ENCODE measurements at places on chromosomes 7 and 10.

- no peak for DNase-seq
Observed at GRCh38 chr10:72274213-72274729, 547 bp downstream of the DDIT4 start.

GRCh38 chr7:105814481-105814880 lies 61.9 kb downstream of the ATXN7L1 start:
- DNase-seq, result no peak

DNA sequence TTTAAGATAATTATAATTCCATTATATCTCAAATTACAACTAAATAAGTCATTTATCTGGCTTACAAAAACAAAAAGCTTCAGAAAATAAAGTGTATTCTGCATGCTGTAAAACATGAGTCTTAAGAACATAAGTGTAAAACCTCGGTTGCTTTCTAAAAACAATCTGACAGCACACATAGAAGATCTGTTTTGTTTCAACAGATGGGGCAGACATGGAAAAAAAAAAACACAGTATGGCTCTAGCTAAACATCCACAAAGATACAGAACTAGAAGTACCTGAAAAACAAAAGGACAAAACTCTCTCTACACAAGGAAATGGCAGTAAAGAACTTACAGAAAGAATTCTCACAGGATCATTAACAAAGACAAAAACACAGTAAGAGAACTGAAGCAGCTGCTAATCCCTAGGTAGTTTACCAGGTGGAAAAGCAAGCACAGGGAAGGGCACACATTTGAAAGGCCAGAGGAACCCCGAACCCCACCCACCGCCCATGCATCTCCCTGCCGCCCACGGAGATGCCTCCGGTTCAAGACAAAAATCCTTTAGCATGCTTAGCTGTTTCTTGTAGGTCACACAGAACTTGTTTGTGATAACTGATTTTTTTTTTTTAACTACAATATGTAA lies 42.5 kb downstream of the DLD start:
- no peak for DNase-seq

DNA sequence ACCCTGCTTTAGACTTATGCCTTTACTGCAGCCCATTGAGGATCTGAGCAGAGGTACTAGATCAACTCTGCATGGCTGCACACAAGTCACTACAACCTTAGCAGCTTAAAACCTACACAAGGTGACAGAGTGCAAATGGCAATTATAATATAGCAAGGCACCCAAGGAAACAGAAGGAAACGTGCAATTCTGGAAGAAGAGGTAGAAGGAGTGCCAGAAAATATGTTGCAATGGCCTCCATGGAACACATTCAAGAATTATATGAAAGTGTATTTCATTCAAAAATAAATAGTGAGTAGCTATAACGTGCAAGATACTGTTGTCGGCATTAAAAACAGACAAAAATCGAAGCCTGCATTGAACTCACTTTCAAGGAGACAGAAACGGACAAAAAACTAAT lies 2.9 kb upstream of the AKR1C8 start:
- no peak for DNase-seq

DNA sequence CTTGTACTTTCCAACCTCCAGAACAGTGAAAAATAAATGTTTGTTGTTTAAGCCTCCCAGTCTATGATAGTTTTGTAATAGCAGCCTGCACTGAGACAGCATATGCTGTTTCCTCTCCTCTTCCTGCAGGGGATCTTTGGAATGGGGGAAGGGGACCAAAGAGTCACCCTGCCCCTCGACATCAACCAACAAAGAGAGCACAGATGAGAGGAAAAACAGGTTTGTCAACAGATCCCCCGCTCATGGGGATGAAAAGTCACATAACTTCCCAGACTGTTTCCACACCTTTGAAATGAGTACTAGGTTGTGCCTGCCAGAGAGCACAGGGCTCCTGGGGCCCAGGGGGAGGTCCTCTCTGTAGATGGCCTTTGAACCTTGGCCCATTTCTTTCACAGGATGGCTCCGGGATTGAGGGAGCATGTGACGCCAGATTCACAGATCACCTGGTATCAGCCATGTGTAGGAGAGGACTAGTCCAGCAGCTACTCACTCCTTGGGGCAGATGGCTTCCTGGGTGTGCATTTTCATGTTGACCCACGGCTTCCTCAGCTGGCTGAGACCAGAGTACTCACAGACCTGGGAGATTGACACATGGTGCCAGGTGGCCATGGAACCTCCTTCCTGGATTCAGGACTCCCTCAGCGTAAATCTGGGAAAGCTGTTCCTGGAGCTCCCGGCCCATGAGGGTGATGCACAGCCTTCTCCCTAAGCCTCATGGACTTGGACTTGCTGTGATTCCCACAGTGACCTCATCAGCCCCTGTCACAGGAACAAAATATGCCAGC lies 125.6 kb downstream of the CXCL12 start:
- no peak for DNase-seq

DNA sequence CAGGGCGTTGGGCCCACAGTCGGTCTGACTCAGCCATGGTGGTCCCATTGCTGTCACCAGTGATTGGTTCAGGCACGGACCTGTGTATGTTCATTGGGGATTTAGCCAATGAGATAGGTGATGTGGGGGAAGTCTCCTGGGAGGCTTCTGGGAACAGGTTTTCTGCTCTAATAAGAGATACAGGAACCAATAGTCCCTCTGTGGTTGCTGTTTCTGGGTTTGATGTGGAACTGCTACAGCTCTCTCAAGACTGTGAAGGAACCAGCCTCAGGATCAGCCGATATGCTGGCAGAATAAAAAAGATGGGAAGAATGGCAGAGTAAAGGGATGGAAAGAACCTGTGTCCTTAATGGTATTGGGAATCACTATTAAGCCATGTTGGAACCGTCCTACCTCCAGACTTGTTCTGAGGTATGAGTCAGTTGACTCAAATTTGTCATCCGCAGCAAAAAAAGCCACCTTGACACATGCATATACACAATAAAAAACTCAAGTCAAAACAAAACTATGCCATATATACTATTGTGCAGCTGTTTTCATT lies 70.6 kb downstream of the MCMBP start:
- DNase-seq, result no peak

- DNase-seq, result peak; percentile 47
Observed at GRCh38 chr10:17115683-17116082, 13.9 kb downstream of the CUBN start.

GRCh38 chr10:103680869-103681236 lies 174.5 kb downstream of the SH3PXD2A start:
- DNase-seq, result peak; percentile 66

- no peak for DNase-seq
Observed at GRCh38 chr10:97762056-97762455, 9.7 kb downstream of the SFRP5 start.

GRCh38 chr10:78567680-78568455 lies 500.9 kb upstream of the ZMIZ1 start:
- no peak for DNase-seq

Data from fibroblast of skin of scalp (primary cell).